ENCODE measurements at places on chromosomes 2 and 18.

DNA sequence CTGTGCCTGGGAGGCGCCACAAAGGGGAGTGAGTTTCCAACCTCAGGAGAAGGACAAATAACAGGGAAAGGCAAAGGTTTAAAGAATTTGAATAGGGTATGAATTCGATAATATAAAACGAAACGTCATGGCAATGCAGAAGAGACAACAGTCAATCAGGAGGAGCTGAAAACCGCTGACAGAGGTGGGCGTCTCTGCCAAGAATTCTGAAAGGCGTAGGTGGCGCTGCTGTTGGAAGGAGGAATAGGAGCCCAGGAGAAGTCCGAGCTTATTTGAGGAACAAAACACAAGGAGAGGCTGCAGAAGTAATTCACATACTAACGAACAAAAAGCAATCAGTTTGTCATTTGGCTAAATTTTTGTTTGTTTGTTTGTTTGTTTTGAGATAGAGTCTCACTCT lies 485.8 kb upstream of the POU3F3 start:
- no peak for ATAC-seq

GRCh38 chr2:149991576-149991975 lies 404.0 kb upstream of the MMADHC start:
- ATAC-seq: no peak

DNA sequence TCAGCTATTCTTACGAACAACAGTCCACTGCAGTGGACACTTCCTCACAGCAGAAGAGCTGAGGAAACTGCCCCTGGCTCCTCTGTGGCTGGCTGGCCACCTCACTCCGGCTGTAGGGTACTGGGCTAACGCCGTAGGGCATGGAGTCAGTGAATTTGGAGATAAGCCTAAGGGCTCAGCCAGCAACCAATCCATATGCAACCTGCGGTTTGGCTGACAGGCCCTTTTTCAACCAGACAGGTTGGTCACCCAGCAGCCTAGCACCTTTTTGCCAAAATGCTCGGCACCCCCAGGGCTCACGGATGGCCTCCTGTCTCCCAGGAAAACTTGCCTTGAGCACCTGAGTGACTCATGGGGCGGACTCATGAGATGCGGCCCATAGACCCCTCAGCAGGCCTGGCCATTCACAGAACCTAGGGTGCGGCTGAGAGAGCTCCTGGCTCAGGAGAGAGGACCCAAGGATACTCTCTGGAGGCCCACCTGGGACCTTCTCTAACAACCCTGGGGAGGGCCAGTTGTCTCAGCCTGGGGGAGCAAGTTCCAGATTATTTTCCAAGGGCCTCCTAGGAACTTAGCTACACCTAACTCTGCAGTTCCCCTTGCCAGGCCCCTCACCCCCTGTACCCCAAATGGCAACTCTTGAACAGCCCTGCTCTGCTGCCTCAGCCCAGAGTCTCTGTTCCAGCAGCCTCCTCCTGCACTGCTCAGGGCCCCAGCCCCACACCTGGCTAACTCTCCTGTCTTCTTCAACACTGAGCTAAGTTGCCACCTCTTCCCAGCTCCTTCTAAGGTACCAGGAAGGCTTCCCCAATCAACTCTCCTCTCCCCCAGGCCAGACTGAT lies 252.1 kb downstream of the CYP26B1 start:
- no peak for ATAC-seq

- no peak for ATAC-seq
Observed at GRCh38 chr2:127857265-127857808, 618 bp downstream of the POLR2D start.
